ENCODE measurements at places on chromosomes 3 and 15.
A peak's percentile ranks its signal among the peaks of the same experiment; 100 is the strongest.

- no peak for DNase-seq
Observed at GRCh38 chr3:18018491-18019160, 276.2 kb upstream of the TBC1D5 start.

GRCh38 chr3:111603679-111604078 lies 8.5 kb upstream of the ZBED2 start:
- DNase-seq, result no peak

DNA sequence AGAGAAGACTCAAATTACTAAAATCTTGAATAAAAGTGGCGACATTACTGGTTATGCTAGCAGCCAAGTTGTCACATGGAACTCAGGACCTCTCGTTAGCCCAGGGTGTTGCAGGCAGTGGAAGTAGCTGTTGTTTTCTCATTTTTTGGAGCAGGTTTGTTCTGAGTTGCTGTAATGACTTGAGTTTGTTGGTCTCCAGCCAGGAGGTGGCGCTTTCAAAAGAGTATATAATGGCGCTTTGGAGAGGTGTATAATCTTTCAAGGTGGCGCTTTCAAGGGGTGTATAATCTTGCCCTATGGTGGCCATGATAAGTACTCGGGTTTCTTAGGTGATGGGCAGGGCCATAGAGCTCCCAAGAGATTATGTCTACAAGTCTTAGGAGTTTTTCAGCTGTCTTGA lies 632.7 kb downstream of the NTRK3 start:
- DNase-seq, result no peak

- peak; percentile 35 for DNase-seq
Observed at GRCh38 chr3:13276438-13277195, 143.5 kb downstream of the NUP210 start.

DNA sequence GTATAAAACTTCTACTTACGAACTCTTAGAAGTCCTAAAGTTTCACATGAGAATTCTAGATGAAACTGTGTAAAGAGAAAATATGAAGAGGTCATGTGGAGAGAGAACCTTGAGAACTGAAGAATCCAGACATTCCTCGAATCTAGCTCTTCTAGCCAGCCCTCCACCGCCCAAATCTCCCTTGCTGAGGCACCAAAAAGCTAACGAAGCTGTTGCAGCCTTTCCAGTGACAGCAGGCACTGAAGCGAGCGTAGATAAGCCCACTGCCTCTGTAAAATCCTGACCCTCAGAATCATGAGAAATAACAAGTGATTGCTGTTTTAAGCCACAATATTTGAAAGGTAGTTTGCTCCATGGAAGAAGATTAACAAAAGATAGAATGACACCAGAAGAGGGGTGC lies 134.0 kb downstream of the GOLGA6L6 start:
- no peak for DNase-seq

DNA sequence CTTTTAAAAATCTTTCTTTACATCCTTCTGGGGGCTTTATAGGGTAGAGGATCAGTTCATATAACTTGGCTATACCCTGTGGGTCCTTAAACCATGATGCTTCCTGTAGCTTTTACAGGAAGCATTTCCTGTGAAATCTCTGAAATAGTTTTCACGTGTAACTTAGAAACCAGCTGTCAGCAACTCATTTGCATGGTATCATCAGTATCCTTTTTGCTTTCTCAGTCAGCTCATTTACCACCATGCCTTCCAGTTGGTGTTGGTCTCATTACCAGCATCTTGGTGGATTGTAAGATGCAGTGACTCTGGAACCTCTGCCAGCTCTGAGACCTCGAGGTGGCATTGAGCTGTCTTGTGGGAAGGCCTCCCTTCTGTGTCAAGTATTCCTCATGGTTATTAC lies 96.7 kb upstream of the MYZAP start:
- no peak for DNase-seq

GRCh38 chr3:159872374-159873109 lies 116.1 kb upstream of the IL12A start:
- no peak for DNase-seq

DNA sequence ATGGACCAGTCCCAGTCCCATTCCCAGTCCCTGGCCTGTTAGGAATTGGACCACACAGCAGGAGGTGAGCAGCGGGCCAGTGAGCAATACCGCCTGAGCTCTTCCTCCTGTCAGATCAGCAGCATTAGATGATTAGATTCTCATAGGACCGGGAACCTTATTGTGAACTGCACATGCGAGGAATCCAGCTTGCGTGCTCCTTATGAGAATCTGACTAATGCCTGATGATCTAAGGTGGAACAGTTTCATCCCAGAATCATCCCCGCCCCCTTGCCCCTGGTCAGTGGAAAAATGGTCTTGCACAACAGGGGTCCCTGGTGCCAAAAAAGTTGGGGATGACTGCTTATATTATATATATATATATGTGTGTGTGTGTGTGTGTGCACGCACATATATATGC lies 63.1 kb downstream of the IFT57 start:
- no peak for DNase-seq

GRCh38 chr15:89132611-89133507 lies 44.6 kb downstream of the ABHD2 start:
- DNase-seq, result peak; percentile 38

DNA sequence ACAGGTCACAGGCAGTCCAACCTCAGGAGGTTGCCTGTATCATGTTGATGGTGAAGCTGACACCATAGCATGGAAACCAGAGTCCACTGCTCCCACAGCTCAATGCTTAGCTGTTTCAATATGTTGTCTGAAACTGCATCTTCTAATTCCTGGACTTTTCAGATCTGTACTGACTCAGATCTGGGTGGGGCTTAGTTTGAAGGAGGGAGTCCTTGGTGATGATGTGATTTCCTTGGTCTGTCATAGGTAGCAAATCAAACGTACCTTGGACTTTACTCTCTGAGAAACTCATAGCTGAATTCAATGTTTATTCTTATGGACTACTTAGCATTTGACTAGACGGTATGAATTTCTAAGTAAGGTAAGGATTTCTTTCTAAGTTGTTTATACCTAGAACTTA lies at the start of gene HHLA2:
Gene HHLA2, plus strand, starts transcription at position 310 of the 400 bp plus-strand sequence. CDS start 55,266 bp downstream, outside the sequence.
- DNase-seq, result no peak

GRCh38 chr3:37861620-37862041 lies at the start of gene CTDSPL:
Gene CTDSPL (plus strand): TSS chr3:37861880. CDS start chr3:37862200, 320 bp downstream.
- peak; percentile 17 for DNase-seq

- no peak for DNase-seq
Observed at GRCh38 chr15:36370051-36370730, 209.2 kb upstream of the CDIN1 start.

DNA sequence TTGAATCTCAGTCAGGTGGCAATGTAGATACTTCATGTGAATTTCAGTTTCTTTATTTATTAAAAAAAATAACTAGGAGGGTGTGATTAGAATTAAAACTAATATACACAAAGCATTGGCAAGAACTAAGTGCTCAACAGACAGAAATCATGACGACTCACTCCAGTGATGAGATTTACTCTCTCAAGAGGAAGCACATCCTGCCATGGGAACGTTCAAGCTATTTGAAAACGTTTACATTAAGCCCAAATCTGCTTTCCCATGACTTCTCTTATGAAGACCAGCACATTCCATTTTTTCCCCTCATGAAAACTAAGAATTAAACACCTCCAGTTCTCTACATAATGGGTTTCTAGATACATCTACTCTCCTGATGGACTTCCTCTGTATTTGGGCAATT lies 8.5 kb downstream of the WDR53 start:
- DNase-seq, result no peak

DNA sequence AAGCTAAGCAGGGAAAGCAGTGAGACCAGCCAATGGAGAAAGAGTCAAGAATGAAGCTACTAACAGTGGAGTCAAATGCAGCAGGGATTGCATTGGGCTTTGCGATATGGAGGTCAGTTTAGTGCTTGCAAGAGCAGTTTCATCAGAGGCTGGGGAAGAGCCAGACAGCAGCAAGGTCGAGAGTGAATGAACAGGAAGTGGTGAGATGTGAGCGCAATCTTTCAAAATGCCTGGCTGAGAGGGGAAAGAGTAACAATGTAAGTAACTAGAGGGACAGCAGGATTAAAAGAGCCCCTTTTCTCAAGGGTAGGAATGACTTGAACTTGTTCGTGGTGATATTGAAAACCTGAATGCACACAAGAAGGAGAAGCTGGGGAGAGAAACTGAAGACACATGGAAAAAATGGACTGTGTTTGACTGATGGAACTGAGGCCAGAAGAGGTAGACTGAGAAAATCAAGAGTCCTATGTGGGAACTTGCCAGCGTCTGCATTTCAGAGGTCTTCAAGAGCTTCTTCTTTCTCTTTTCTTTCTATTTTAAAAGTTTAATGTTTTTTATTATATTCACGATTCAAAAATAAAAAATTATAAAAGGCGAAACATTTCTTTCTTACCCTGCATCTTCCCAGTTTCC lies 30.6 kb upstream of the GPR160 start:
- DNase-seq, result no peak

DNA sequence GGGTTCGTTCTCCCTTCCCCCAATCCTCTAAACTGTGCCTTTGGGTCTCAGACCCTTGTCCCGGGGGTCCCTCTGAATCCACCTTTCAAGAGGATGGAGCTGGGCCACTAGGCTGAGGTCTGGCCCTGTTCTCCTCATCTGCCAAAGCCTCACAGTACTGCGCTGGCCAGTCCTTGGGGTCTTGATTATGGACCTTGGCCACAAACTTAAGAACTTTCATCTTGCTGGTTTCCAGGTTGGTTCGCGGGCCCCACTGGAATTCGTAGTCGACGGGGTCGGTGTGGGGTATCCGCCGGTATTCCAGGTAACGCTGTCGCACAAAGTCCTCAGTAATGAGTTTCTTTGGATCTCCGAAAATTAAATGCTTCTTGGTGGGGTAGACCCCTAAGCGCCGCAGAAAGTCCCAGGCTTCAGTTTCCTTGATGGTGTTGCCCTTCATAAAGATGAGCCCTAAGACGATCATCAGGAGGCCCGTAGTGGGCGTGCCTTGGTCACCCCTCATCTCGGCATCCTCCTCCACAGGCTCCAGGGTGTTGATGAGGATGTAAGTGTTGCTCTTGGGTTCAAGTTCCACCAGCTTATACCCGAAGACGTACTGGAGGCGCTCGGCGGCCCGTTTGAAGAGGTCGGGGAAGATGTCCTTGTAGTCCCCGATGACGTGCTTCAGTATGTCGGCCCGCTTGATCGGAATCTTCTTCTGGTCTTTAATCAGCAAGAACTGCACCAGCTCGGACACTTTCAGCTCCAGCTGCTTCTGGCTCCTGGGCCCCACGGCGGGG lies 727 bp downstream of the NSMCE3 start:
- no peak for DNase-seq

GRCh38 chr3:4904811-4905695 lies 74.2 kb upstream of the BHLHE40 start:
- DNase-seq, result no peak

DNA sequence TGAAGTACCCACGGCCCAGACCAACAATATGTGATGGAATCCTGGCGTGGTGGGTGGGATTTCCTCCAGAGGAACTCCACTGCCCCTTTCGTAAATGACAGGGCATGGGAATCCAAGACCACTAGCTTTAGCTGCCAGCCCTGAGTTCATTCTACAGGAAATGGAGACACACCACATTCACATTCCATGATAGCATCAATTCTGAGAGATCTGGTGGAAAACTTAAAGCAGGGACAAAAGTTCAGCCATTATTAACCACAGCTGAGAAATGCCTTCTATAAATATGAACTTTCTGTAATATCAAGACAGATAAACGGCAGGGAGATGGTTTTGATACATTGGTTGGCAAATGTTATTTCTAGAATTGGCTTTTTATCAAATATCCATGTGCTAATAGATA lies 98.2 kb downstream of the FBN1 start:
- DNase-seq, result no peak

DNA sequence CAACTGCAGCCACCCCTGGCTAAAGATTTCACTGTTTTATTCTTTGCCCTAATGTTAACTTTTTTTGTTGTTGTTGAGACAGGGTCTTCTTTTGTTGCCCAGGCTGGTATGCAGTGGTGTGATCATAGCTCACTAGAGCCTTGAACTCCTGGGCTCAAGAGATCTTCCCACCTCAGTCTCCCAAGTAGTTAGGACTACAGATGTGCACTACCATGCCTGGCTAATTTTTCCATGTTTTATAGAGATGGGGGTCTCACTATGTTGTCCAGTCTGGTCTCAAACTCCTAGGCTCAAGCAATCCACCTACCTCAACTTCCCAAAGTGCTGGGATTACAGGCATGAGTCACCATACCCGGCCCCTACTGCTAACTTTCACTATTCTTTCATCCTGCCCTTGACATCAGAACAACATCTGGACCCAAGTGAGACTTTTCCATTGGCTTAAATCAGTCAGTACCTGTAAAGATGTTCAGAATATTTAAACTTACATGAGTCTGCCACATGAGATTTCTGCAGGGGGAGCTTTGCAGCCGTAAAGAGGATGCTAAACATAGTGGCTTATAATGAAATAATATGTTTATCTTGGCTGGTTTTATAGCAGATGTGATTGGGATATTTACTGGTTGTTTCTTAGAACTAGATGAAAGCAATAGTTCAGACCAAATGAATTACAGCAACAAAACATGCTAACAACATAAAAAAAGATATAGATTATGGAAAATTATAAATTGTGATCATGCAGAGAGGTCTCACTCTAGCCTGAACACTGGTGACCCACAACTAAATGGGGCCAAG lies 73.6 kb downstream of the HMG20A start:
- DNase-seq, result no peak

- DNase-seq, result no peak
Observed at GRCh38 chr3:38137615-38138348, 679 bp upstream of the MYD88 start.

GRCh38 chr15:84638103-84638502 lies 16.0 kb downstream of the WDR73 start:
- peak; percentile 36 for DNase-seq

- no peak for DNase-seq
Observed at GRCh38 chr3:29721789-29722188, 440.9 kb downstream of the RBMS3 start.

DNA sequence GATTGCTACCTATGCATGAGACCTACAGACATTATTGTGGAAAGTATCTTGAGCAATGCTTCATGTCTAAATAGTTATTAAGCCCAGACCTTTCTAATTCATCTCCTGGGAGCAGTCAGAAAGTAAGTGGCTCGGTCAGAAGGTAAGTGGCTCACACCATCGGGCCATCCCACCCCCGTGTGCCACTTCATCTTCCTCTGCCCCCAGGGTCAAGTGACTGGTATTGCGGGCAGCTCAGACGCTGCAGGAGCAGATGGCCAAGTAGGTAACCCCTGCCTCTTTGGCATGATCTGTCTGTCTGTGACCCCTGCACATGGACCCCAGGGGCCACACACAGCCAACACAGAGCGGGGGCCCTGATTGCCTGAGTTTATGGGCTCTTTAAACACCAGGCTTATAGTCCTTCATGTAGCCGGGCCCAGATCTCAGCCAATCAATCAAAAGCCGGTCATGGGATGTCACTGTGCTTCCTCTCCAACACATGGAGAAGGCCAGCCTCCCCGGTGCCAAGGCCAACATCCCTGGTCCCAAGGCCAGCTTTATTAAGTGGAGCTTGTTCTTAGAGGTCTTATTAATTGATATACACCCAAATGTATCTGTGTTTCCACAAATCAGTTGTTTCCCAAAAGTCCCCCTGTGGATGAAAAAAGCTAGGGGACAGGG lies 42.9 kb downstream of the LARP6 start:
- DNase-seq, result no peak

GRCh38 chr3:141610939-141611338 lies 124.1 kb downstream of the RASA2 start:
- no peak for DNase-seq

- no peak for DNase-seq
Observed at GRCh38 chr15:48678851-48679250, 33.3 kb upstream of the FBN1 start.
